ENCODE measurements at places on chromosomes 3 and 15.
A peak's percentile ranks its signal among the peaks of the same experiment; 100 is the strongest.

GRCh38 chr3:66661628-66662027, 160.8 kb upstream of the LRIG1 start:
- no peak for DNase-seq

GRCh38 chr3:138389841-138390581, 41.6 kb downstream of the MRAS start:
- DNase-seq = no peak

DNA sequence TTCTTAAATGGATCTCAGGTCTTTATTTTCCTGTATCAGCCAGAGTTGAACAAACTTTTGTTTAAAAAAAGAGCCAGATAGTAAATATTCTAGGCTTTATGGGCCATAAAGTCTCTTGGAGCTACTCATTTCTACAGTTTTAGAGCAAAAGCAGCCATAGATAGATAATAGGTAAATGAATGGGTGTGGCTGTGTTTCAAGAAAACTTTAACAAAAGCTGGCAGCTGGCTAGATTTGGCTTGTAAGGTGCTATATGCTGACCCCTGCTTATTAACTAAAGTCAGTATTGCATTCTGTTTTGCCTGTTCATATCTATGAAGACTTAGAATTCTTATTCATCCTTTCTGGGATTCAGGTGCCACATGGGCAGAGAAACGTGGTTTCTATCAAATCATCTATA, 29.0 kb downstream of the MFN1 start:
- DNase-seq = no peak

- DNase-seq = no peak
Measured at GRCh38 chr3:113054552-113054951, 63.8 kb downstream of the GTPBP8 start.

- DNase-seq = no peak
Measured at GRCh38 chr3:189772584-189772983, 141.4 kb downstream of the TP63 start.

DNA sequence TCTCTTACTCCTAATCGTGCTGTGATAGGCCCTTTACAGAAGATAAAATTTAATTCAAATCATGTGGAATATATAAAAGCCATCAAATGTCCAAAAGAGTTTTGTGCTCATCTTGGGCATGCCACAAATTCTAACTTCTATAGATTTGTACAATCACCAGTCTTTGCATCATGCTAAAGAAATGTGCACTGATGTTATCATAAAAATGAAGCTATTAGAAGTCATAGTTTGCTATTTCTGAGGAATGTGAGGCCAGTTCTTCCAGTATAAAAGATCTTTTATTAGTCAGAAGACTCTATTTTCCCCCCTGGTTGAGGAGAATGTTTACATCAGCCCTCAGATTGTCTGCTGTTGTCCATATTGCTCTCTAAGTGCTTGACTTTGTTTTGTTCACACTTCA, 2.1 kb upstream of the ANXA2 start:
- DNase-seq = no peak

DNA sequence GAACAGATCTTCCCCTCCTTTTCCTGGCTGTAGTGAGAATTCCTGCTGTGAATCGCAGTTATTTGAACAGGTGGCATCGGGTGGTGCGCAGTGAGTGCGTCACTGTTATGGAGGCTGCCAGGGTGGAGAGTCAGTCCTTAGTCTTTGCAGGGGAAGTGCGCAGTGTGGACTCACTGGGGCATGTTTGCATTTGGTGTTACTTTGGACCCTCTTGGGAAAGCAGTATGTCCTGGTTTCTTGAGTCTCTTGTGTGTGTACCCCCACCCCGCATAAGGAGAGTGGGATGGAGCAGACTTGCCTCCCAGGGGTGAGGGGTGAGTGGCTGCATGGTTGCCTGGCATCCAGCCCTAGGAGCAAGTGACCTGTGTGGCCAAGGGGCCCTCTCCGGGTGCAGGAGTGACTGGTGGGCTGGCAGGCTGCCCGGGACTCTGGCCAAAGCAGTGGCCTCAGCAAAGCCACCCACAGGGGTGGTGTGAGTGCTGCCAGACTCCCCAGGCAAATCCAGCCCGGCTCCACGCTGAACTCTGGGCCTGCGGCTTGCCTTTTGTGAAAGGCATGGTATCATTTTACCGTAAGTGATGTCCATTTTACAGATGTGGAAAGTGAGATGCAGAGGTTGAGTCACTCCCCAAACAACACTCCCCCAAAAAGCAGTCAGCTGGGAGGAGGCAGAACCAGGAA, 46.4 kb downstream of the DNASE1L3 start:
- no peak for DNase-seq

GRCh38 chr3:23808525-23808924, 2.8 kb downstream of the UBE2E1 start:
- no peak for DNase-seq

- DNase-seq = no peak
Measured at GRCh38 chr15:33234020-33234461, 39.5 kb upstream of the FMN1 start.

DNA sequence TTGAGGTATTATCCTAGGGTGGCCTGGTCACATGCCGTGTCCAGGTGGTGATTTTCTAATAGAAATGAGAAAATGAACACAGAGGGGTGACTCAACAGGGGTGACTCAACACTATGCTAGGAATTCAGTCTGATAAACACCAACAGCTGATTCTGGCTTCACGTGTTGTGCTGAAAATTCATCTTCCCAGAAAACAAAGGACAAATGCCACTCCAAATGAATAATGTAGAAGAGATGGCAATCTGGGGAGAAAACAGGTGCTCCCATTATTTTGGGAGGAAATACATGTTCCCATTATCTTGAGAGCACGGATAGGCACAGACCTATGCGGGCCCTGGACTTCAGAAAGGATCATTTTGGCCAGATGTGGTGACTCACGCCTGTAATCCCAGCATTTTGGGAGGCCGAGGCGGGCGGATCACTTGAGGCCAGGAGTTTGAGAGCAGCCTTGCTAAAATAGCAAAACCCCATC, 101.2 kb upstream of the MEX3B start:
- DNase-seq = no peak

DNA sequence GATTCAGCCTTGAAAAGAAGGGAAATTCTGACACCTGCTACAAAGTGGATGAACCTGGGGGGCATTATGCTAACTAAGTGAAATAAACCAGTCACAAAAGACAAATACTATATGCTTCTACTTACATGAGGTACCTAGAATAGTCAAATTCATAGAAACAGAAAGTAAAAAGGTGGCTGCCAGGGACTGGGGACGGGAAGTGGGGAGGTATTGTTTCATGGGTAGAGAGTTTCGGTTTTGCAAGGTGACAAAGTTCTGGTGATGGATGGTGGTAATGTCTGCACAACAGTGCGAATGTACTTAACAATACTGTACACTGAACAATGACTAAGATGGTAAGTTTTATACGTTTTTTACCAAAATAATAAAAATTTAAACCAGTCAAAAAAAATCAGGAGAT, 4.8 kb downstream of the IDH2 start:
- DNase-seq = peak; percentile 28

GRCh38 chr3:14130230-14130629, 5.4 kb downstream of the TMEM43 start:
- no peak for DNase-seq

GRCh38 chr3:120022729-120023128, 71.5 kb downstream of the GSK3B start:
- DNase-seq = no peak

- DNase-seq = no peak
Measured at GRCh38 chr3:50189274-50189673, 2.1 kb upstream of the GNAT1 start.

DNA sequence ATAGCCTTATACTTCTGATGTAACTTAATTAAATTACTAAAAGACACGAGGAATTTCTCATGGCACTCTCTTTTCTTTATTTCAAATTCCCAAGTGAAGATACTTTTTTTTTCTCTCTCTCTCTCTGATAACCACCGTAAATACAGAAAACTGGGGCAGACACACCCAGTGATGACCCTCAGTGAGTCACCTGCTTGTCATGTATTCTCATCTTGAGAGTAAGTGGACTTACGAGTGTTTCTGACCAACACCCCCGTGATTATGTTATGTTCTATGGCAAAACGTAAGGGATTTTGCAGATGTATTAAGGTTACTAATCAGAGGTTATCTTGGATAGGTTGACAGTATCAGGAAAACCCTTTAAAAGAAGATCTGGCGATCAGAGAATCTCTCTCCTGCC, 348.8 kb upstream of the ZNF717 start:
- no peak for DNase-seq

DNA sequence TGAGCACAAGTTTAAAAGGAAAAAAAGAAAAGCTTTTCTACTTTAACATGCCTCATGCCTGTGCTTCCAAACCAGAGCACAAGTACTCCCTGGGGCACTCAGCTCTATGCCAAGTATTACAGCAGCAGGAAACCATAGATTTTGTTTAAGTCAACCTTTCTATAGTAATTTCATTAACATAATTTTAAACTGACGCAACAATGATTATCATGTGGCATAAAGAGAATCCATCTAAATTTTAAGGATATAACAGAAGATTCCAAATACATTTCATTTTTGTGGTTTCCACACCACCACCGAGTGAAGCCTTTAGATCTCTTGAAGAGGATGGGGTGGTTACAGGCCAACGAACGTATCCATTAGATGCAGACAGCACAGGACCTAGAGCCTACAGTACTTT, 112.1 kb downstream of the TNIK start:
- no peak for DNase-seq

GRCh38 chr3:29281344-29282241, 722 bp downstream of the RBMS3 start:
- DNase-seq = no peak

- no peak for DNase-seq
Measured at GRCh38 chr15:57861034-57861638, 154.6 kb downstream of the POLR2M start.

DNA sequence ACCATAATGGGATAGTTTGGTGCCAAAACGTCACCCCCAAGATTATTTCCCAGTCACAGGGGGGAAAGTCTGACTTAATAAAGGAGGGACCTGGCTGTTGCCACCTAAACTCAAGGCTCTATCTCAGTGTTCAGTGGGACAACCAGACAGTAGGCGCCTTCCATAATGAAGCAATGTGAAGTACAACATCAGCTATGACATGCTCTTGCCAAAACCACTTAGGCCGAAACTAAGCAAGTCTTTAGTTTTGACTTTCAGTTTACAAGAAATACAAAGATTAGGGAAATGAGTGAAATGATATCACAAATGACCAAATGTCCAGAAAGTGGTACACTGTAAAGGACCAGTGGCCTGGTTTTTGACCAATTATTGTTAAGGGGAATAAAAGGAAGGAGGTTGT, 32.9 kb downstream of the SOX14 start:
- no peak for DNase-seq

- DNase-seq = no peak
Measured at GRCh38 chr3:72134989-72135451, 350.1 kb upstream of the PROK2 start.

GRCh38 chr3:149291178-149291577, 42.3 kb downstream of the TM4SF18 start:
- DNase-seq = no peak

DNA sequence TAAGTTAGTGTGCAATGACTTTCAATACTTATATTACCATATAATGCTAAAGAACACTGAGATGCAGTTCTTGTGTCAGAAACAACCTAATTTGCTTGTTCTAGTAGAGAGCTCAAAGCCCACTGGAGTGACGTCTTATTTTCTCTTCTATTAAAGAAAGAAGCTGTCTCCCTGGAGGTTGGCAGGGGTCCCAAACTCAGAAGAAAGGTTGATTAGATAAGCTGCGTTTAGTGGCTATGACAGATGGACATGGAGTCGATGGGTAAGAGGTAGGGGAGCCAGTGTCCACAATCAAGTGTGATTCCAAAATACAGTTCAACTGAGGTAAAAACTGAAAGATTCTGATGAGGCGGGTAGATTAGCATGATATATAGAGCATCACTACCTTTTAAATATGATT, 363.6 kb downstream of the NLGN1 start:
- DNase-seq = no peak

- no peak for DNase-seq
Measured at GRCh38 chr3:43909149-43909548, 218.4 kb downstream of the ABHD5 start.

GRCh38 chr15:73930371-73930770, 4.1 kb downstream of the LOXL1 start:
- DNase-seq = no peak

GRCh38 chr3:134536781-134537180, 50.9 kb downstream of the CEP63 start:
- no peak for DNase-seq

DNA sequence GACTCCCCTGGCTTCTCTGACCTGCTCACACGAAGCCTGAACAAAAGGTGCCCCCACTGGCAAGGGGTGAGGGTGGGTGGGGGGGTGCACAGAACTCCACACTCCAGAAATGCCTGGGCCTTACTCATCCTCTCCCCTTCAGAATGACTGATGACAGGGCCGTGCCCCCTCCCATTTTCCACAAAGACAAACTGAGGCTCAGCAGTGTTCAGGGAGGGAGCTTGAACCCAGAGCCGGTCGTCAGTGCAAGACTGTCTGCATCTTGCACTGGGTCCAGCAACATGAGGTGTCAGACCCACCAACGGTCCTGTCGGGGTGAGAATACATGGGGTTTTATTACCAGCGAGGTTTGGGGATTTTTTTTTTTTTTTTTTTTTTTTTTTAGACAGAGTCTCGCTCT, 15.3 kb downstream of the IGDCC3 start:
- DNase-seq = no peak

- no peak for DNase-seq
Measured at GRCh38 chr15:73751899-73752805, 999 bp downstream of the INSYN1 start.

DNA sequence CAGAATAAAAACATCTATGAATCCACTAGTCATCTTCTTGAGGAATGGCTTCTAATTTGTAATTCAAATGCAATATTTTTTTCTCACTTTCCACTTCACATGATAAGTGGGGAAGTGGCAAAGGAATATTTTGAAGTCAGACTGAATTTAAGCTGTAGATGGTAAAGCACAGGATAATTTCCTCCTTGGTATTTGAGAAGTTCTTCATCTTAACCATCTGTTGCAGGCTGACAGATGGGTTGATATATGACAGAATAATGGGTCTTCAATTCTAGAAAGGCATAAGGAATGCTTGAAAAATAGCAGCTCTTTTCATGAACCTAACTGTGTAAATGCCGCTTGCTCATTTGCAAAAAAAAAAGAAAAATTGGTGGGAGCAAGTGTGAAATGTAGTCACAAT, 66.5 kb upstream of the SNTN start:
- DNase-seq = no peak

GRCh38 chr3:119530456-119530855, 29.0 kb downstream of the CD80 start:
- no peak for DNase-seq

GRCh38 chr3:64440498-64440897, 215.2 kb upstream of the PRICKLE2 start:
- DNase-seq = no peak

DNA sequence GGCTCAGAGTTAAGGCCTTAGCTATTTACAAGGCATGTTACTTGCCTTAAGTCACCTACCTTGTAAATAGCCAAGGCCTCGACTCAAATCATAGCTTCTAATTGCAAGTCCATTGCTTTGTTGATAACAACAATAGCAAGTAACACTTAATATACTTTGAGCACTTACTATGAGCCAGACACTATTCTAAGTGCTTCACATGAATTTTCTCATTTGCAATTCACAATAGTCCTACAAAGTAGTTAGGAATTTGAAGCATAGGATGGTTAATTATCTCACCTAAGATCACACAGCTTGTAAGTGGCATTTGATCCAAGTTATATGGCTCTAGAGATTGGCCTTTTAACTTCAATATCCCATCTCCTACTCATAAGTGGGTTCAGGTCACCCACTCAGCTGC, 28.4 kb downstream of the SLC9A9 start:
- DNase-seq = no peak

Data from activated CD8-positive, alpha-beta memory T cell treated with anti-CD3 and anti-CD28 coated beads for 1 hour (primary cell).